GM04503 (cell line): ENCODE measurements at places on chromosomes 4 and X.
A peak's percentile ranks its signal among the peaks of the same experiment; 100 is the strongest.

GRCh38 chrX:50125480-50125879 is 75.3 kb downstream of the AKAP4 start:
- no peak for DNase-seq

GRCh38 chr4:56821381-56822243 is at the start of gene SPINK2:
TSS of gene SPINK2 (minus strand) at chr4:56821701. CDS start at chr4:56821662, 39 bp downstream.
- no peak for DNase-seq

DNA sequence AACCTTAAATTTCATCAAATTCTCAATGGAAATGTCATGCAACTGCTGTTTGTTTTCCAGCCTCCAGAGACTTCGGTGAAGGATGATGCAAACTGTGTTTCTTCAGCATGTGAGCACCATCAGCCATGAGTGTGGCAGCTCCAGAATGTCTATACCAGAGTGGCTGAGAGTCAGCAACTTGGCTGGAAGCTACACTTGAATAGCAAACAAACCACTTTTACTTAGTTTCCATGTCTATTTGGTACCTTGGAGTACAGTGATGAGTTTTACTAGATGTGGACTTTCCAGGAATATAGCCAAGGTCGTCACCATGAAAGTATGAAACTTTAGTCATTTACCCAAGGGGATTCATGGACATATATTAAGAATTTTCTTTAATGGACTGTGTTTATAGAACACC is 4.3 kb upstream of the IL21 start:
- DNase-seq, result no peak

GRCh38 chr4:81870275-81870674 is 398.6 kb upstream of the RASGEF1B start:
- no peak for DNase-seq

DNA sequence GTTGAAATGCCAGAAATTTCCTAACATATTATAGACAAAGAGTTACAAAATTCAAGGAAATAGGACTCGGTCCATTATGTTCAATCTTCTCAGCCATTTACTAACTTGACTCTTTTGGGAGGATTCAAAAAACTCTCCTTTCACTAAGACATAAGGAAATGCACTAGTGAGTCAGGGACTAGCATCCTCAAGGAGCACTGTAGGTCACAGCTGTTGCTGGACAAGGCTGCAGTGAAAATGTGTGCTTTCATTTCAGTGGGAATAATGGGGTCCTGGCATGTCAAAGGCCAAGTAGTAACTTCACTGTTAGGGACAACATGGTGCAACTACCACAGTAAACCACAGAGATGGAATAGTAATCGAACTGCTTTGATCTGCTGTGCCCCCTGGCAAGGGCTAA is 56.9 kb upstream of the ABCG2 start:
- DNase-seq, result no peak

GRCh38 chrX:51336584-51336983 is 4.0 kb downstream of the NUDT10 start:
- DNase-seq, result peak; percentile 3

DNA sequence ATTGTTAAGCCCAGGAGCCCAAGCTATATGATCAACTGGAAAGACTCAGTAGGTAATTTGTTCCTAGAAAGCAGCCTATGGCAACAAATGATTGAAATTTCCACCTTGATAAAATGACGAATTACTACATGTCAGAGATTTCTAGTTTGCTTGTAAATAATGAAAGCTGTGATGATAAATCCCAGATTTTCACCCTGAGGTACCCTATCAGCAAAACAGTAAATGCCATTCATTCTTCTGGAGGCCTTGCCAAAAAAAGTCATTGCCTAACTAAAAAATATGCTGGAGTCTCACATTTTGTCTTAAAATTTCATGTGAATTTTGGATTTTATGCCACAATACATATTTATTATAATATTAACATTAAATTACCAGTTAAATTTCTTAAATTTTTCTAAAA is 71.3 kb downstream of the PPEF2 start:
- DNase-seq, result no peak

DNA sequence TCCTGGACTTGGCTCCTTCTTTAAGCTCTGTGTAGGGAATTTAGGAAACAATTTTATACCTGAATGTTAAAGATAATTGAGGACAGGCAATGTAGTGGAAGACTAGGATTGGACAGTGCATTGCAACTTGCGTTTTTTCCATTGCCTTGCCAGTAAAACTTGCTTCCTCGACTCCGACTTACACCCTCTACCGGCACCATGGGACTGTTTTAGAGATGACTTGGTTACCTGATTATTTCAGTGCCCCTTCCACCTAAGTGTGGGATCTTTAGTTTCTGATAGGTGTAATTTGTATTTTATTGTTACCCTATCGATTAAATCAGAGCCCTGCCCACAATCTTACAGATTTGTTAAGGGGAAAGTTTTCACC is 1.2 kb downstream of the PRPS1 start:
- no peak for DNase-seq

DNA sequence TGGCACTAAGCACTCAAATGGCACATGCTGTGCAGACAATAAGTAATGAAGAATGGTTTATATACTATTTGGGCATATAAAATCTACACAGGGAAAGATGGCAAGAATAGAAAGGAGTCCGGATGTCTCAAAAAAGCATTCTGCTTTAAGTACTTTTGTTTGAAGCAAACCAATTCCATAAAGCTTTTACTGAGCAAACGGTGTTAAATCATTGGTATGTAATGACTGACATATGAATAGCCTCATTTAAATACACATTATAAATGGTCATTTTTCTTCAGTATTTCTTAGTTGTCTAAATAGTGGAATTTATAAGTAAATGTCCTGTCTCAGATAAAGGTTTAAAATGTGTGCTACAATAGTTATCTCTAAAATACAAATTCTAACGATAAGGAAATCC is 6.0 kb downstream of the FBXO8 start:
- no peak for DNase-seq

GRCh38 chr4:187499956-187500355 is 495.6 kb upstream of the ZFP42 start:
- DNase-seq, result no peak

- DNase-seq, result no peak
Observed at GRCh38 chrX:154351183-154352011, 23.0 kb downstream of the FLNA start.

GRCh38 chrX:110315551-110315950 is 2.3 kb downstream of the AMMECR1 start:
- DNase-seq, result no peak
